ENCODE measurements at places on chromosomes 5 and 9. TPM values are rescaled to one million over a fixed set of nuclear protein-coding genes. Genes with fewer than 3 reads are reported as not detected.

- no peak for DNase-seq
- no peak overlapping the region for H3K27ac ChIP-seq
- H3K27me3 ChIP-seq: peaks cover 49% of the 10 kb centered on the region
- H3K36me3 ChIP-seq: no peaks in the 10 kb centered on the region
These were observed 77.0 kb downstream of the LIFR start for GRCh38 chr5:38479315-38479904.

DNA sequence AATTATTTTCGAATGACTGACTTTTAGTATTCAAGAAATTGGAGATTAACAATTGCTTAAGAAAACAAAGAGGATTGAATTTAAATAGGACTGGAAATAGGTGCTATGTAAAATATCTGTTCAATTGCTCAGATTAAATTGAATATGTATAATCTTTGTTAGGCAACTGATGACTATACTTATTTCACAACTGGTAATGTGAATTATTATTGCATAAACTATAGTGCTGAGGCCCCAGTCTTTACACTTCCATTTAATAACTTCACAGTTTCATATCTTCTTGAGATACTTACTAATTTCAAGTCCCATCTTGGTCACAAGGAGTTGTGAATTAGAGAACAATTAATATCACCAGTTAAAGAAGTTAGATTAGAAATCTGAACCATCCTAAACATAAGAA lies 16.7 kb downstream of the CEP78 start:
- peaks cover 56% of the 10 kb centered on the region for H3K36me3 ChIP-seq
- H3K4me1 ChIP-seq: peaks cover 12% of the 10 kb centered on the region
- H3K27me3 ChIP-seq: no peaks in the 10 kb centered on the region
- no peak overlapping the region for H3K27ac ChIP-seq

GRCh38 chr9:133576875-133577736 lies 32.1 kb downstream of the FAM163B start:
- H3K4me1 ChIP-seq: no peaks in the 10 kb centered on the region
- H3K27me3 ChIP-seq: peaks cover 32% of the 10 kb centered on the region

DNA sequence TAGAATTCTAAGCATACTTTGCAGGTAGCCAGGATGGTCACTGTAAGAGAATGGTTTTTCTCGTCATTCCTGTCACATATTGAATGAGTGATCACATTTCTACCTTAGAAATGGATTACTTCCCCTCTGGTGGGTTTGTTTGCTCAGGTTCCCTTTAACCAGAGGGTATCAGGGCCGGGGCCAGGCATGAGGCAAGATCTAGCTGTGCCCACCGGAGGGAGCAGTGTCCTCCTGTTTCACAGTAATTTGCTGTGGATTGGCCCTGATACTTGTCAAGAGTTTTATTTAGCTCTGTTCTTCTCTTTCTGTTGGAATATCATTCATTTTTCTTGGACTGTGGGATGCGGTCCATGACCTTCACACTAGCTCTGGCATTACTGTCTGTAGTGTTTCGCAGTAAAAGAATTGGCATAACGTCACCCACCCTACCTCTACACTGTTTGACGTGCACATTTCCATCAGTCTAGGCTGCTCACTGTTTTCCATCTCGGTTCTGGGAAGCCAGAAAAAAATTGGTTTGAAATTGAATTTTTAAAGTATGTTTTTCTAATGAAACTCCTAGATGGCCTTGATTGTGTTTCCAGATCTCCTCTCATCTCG lies 42.4 kb upstream of the ZBED3 start:
- H3K27me3 ChIP-seq: no peaks in the 10 kb centered on the region
- no peaks in the 10 kb centered on the region for H3K36me3 ChIP-seq

DNA sequence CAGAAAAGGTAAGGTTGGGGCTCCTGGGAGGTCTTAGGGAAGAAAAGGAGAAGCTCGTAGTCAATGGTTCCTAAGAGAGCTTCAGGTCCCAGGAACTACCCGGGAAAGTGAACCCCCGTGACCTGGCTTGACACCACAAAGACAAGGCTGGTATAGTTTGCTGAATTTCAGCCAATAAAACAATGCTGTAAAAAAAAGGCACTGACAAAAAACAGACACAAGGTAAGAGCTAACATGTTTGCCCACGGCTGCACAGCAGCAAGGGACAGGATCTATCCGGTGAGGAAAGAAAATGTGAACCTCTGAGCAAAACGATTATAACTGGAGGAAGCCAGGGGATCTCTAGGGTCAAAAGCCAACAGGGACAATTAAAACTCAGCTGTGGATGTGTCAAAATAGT lies 17.1 kb downstream of the SLIT3 start:
- H3K27ac ChIP-seq: no peak overlapping the region
- no peak overlapping the region for H3K4me3 ChIP-seq
- DNase-seq: no peak
- H3K27me3 ChIP-seq: no peaks in the 10 kb centered on the region

DNA sequence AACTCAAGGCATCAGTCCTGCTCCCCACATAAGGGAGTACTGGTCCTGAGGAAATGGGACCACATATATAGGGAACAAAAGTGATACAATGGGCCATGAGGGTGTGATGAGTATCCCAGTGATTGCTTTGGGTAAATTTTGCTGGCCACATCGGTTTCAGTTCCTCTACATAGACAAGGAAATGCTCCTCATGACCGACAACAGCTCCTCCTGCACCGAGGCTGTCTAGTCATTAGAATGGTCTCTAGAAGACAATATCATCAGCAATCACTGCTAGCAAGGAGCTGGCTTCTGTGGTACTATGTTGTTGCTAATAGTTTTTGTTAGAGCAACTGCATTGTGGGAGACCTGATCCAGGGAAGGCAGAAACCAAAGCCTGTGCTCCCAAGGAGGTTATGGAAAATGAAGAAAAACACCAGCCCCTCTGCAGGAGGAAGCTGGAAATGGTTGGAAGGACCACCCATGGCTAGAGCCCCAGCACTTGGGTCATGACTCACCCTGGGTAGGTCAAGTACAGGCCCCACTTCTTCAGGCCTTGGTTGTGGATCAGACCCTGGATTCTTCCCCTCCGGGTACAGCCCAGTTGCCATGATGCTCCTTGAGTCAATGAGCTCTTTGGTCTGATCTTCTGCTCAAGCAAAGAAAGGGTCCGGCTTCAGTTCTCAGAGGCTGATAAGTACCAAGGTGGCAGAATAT lies 3.4 kb upstream of the CTSL start:
- H3K27me3 ChIP-seq: peaks cover 34% of the 10 kb centered on the region
- no peak overlapping the region for H3K27ac ChIP-seq
- H3K36me3 ChIP-seq: no peaks in the 10 kb centered on the region
- H3K4me1 ChIP-seq: peaks cover 5% of the 10 kb centered on the region

- peak overlapping the region; percentile 92 for H3K27ac ChIP-seq
- DNase-seq: peak; percentile 89
- H3K36me3 ChIP-seq: peaks cover 4% of the 10 kb centered on the region
- H3K4me3 ChIP-seq: peak overlapping the region; percentile 79
- no peaks in the 10 kb centered on the region for H3K27me3 ChIP-seq
- peaks cover 66% of the 10 kb centered on the region for H3K4me1 ChIP-seq
These were observed 914 bp upstream of the CD72 start for GRCh38 chr9:35618854-35619799.

DNA sequence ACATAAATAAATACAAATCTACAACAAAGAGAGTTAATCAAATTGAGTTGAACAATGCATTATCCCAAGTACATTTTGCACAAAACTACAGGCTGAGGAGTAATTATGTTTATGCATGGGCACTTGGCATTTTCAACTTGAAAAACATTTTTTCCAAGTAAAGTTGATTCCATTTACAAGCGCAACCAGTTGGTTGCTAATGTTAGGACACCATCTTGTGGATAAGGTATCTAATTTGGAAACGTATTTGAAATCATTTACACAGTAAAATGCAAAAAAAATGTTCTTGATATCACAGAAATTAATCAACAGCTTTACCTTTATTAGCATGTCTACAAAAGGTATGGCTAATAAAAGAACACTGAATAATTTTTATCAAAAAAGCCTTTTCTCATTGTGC lies 18.8 kb downstream of the FTMT start:
- H3K36me3 ChIP-seq: no peaks in the 10 kb centered on the region
- H3K27me3 ChIP-seq: no peaks in the 10 kb centered on the region
- H3K4me3 ChIP-seq: no peak overlapping the region
- no peaks in the 10 kb centered on the region for H3K4me1 ChIP-seq
- H3K27ac ChIP-seq: no peak overlapping the region

DNA sequence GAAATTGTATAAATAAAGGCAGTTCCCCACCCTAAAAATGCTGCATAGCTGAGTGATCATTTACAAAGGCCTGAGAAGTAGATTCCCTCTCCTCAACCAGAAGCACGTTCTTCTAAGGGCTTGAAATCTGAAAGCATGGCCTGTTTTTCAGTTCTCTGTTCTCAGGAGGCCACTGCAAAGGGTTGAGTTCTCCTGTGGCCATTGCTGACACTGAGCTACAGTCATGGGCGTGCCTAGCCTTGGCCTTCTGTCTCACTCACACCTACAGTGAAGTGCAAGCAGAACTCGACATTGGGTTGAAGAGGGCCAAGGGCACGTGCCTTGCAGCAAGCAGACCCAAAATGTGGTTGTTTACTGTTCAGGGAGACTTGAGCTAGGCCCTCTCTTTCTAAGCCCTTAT lies 276.6 kb upstream of the VLDLR start:
- DNase-seq: no peak
- H3K27me3 ChIP-seq: no peaks in the 10 kb centered on the region
- no peak overlapping the region for H3K4me3 ChIP-seq
- no peaks in the 10 kb centered on the region for H3K36me3 ChIP-seq
- H3K27ac ChIP-seq: no peak overlapping the region

GRCh38 chr5:12851761-12852160 lies 947.5 kb upstream of the CTNND2 start:
- no peak overlapping the region for H3K4me3 ChIP-seq
- no peaks in the 10 kb centered on the region for H3K4me1 ChIP-seq

- no peak overlapping the region for H3K27ac ChIP-seq
- peaks cover 9% of the 10 kb centered on the region for H3K27me3 ChIP-seq
- H3K36me3 ChIP-seq: no peaks in the 10 kb centered on the region
- DNase-seq: no peak
- H3K4me1 ChIP-seq: no peaks in the 10 kb centered on the region
- H3K4me3 ChIP-seq: no peak overlapping the region
These were observed 2.5 kb downstream of the SH3TC2 start for GRCh38 chr5:149060325-149060724.

DNA sequence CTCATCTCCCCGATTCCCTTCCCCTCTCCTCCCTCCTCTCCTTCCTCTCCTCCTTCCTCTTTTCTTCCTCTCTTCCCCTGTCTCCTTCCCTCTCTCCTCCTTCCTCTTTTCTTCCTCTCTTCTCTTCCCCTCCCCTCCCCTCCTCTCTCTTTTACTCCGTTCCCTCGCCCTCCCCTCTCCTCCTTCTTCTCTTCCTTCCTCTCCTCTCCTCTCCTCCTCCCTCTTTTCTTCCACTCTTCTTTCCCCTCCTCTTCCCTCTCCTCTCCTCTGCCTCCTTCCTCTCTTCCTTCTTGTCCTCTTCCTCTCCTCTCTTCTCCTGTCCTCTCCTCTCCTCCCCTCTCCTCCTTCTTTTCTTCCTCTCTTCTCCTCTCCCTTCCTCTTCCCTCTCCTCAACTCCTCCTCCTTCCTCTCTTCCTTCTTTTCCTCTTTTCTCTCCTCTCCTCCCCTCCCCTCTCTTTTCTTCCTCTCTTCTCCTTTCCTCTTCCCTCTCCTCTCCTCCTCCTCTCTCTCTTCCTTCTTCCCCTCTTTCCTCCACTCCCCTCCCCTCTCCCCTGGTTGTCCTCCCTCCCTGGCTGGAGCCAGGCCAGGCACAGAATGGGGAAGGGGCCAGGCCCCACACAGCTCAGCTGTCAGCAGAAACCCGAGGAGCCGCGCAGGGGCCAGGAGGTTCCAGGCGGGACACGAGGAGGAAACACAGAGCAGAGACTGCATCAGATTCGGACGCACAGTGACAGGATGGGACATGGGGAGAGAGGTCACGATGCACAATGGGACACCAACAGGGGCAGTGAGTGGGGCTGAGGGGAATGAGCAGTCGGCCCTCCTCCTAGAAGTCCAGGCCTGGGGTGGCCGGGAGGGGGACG lies 48.0 kb downstream of the CAMK2A start:
- no peak overlapping the region for H3K4me3 ChIP-seq
- DNase-seq: no peak
- H3K27me3 ChIP-seq: no peaks in the 10 kb centered on the region
- no peaks in the 10 kb centered on the region for H3K36me3 ChIP-seq
- no peak overlapping the region for H3K27ac ChIP-seq

- no peak for DNase-seq
- H3K4me1 ChIP-seq: no peaks in the 10 kb centered on the region
- no peak overlapping the region for H3K4me3 ChIP-seq
These were observed 134.5 kb downstream of the SEC61B start for GRCh38 chr9:99356512-99356971.

DNA sequence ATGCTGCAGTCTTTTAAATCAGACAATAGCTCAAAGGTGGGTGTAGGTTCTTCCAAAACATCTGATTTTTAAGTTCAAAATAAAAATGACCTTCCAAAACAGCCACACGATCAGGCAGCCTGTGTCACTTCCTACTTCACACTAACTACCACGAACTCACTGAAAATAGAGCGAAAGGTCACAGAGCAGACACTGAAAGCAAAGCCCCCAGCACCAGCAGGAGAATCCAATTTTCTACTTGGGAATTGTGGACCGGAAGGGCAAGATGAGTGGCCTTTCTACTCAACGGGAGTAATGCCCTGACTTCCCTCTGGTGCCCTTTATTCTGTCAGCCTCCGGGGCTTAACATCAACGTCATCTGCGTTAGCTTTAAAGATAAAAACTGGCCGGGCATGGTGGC lies 107.8 kb upstream of the FAM120A start:
- H3K4me1 ChIP-seq: peaks cover 3% of the 10 kb centered on the region
- peaks cover 48% of the 10 kb centered on the region for H3K27me3 ChIP-seq
- no peak overlapping the region for H3K4me3 ChIP-seq
- H3K27ac ChIP-seq: no peak overlapping the region

- no peaks in the 10 kb centered on the region for H3K4me1 ChIP-seq
- no peak overlapping the region for H3K27ac ChIP-seq
- H3K4me3 ChIP-seq: no peak overlapping the region
- H3K36me3 ChIP-seq: no peaks in the 10 kb centered on the region
- H3K27me3 ChIP-seq: no peaks in the 10 kb centered on the region
These were observed 373.3 kb upstream of the KLF4 start for GRCh38 chr9:107862881-107863280.

DNA sequence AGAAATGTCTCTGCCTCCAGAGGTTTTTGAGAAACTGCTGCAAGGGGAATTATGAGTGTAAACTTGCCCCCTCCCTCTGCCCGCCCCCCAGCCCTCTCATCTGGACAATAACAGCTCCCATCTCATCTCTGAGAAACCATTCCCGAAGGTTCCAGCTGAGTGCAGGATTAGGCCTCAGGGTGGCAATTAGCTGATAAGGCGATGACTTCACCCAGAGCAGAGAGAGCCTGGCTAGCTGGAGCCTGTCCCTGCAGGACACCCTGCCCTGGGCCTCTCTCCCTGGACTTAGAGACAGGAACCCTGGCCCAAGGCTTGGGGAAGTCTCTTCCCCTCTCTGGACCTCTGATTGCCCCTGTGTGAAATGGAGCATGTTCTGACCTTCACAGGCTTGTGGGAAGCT lies 45.7 kb upstream of the HAND1 start:
- DNase-seq: no peak
- no peaks in the 10 kb centered on the region for H3K36me3 ChIP-seq
- H3K4me3 ChIP-seq: no peak overlapping the region
- H3K27me3 ChIP-seq: peaks cover 36% of the 10 kb centered on the region
- no peaks in the 10 kb centered on the region for H3K4me1 ChIP-seq
- H3K27ac ChIP-seq: no peak overlapping the region

- no peak overlapping the region for H3K27ac ChIP-seq
- no peaks in the 10 kb centered on the region for H3K4me1 ChIP-seq
These were observed 149.9 kb downstream of the ARSB start for GRCh38 chr5:78835176-78835575.

- H3K36me3 ChIP-seq: no peaks in the 10 kb centered on the region
- no peak overlapping the region for H3K27ac ChIP-seq
- no peak for DNase-seq
- no peaks in the 10 kb centered on the region for H3K4me1 ChIP-seq
- no peak overlapping the region for H3K4me3 ChIP-seq
These were observed 22.5 kb downstream of the TICAM2 start for GRCh38 chr5:115579747-115580173.

NRARP gene
- total RNA-seq: 1.4 TPM

PCDHGA7 gene
- total RNA-seq: not detected

AGXT2 gene
- total RNA-seq: not detected

SLC36A2 gene
- total RNA-seq: not detected

CCL28 gene
- total RNA-seq: 11.9 TPM
